Activated CD8-positive, alpha-beta T cell treated with anti-CD3 and anti-CD28 coated beads for 36 hours (primary cell): ENCODE measurements at places on chromosomes 7 and 10. TPM values are rescaled to one million over a fixed set of nuclear protein-coding genes. Genes with fewer than 3 reads are reported as not detected.

The KCNMA1 gene
- not detected for total RNA-seq

The PVRIG gene
- 30.2 TPM for total RNA-seq

The DGKB gene
- total RNA-seq, result not detected

The TRA2A gene
- 86.3 TPM for total RNA-seq

The SPDYE16 gene
- total RNA-seq, result 0.20 TPM

GRCh38 chr10:71302874-71303568, 16.0 kb upstream of the SLC29A3 start:
- no peak overlapping the region for H3K4me3 ChIP-seq
- H3K27me3 ChIP-seq, result no peaks in the 10 kb centered on the region
- no peaks in the 10 kb centered on the region for H3K36me3 ChIP-seq
- no peak overlapping the region for H3K27ac ChIP-seq
- no peaks in the 10 kb centered on the region for H3K4me1 ChIP-seq

GRCh38 chr7:150947241-150947745, 30.8 kb downstream of the KCNH2 start:
- H3K36me3 ChIP-seq, result no peaks in the 10 kb centered on the region
- H3K27me3 ChIP-seq, result peaks cover 7% of the 10 kb centered on the region
- no peak overlapping the region for H3K27ac ChIP-seq
- H3K4me3 ChIP-seq, result no peak overlapping the region
- H3K4me1 ChIP-seq, result peaks cover 9% of the 10 kb centered on the region
- DNase-seq, result no peak

GRCh38 chr7:17463511-17464085, 165.1 kb downstream of the AHR start:
- peaks cover 7% of the 10 kb centered on the region for H3K27me3 ChIP-seq
- H3K4me1 ChIP-seq, result peaks cover 7% of the 10 kb centered on the region
- no peak for DNase-seq
- no peaks in the 10 kb centered on the region for H3K36me3 ChIP-seq

- peaks cover 48% of the 10 kb centered on the region for H3K27me3 ChIP-seq
- no peak within 1 kb of the TSS for H3K27ac ChIP-seq
- DNase-seq, result peak; percentile 36
- H3K36me3 ChIP-seq, result no peaks in the 10 kb centered on the region
Measured at GRCh38 chr10:60944058-60944909, at the start of gene RHOBTB1. Gene RHOBTB1, minus strand, starts transcription at chr10:60944185. Its CDS starts 32,643 bp downstream, at chr10:60911542.

GRCh38 chr7:148930335-148930734, 46.2 kb upstream of the EZH2 start:
- H3K36me3 ChIP-seq, result peaks cover 22% of the 10 kb centered on the region
- H3K4me1 ChIP-seq, result peaks cover 38% of the 10 kb centered on the region
- H3K4me3 ChIP-seq, result no peak overlapping the region

GRCh38 chr7:86961686-86962085, 97.8 kb downstream of the ELAPOR2 start:
- no peak overlapping the region for H3K27ac ChIP-seq
- H3K4me3 ChIP-seq, result no peak overlapping the region
- peaks cover 3% of the 10 kb centered on the region for H3K36me3 ChIP-seq
- no peak for DNase-seq
- peaks cover 6% of the 10 kb centered on the region for H3K27me3 ChIP-seq

DNA sequence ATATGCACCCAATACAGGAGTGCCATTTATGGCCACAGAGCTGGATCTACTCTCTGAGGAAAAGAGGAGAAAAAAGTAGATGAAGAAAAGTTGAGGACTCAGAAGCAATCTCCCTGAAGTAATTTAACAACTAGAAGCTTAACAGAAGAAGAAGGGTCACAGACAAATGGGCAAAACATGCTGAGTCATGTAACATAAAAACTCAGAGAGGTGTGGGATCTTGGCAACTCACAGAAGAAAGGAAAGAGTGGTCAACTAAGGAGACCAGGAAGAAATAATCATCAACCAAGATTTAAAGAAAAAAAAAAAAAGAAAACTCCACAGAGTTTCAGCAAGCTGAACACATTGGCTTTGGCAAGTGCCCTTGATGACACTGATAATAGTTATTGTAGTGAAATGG, 51.8 kb upstream of the BET1 start:
- no peak for DNase-seq
- H3K4me3 ChIP-seq, result no peak overlapping the region
- no peak overlapping the region for H3K27ac ChIP-seq
- H3K36me3 ChIP-seq, result no peaks in the 10 kb centered on the region
- peaks cover 5% of the 10 kb centered on the region for H3K4me1 ChIP-seq

DNA sequence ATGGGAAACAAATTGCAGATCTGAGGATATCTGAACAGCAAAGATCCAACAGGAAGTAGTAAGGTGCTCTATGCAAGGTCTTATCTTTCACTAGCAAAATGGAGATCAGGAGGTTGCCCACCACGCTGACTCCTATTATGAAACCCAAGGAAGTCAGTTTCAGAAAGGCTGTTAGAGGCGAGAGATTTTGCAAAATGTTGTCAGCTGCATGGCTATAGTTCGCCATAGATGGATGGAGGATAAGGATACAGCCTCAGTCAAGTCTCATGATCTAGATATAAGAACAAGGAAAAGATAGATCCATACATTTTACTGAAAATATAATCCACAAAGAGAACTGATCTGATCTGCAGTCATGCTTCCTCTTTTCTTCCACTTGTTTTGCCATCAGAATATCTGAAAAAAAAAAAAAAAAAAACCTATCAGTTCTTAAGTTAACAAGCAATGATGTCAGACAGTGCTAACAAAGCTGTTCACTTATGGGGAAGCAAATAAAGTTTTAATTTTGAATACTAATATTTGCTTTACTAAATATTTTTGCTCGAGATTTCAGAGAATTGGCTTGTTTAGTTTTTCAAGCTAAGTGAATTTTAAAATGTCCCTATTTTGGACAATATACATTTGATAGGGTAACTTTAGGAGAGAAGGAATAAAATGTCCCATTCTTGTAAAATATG, 2.0 kb downstream of the GPR85 start:
- H3K27ac ChIP-seq, result no peak overlapping the region
- peaks cover 6% of the 10 kb centered on the region for H3K4me1 ChIP-seq
- no peaks in the 10 kb centered on the region for H3K36me3 ChIP-seq
- no peak for DNase-seq

- H3K36me3 ChIP-seq, result no peaks in the 10 kb centered on the region
- H3K27ac ChIP-seq, result no peak overlapping the region
- H3K4me1 ChIP-seq, result peaks cover 9% of the 10 kb centered on the region
Measured at GRCh38 chr7:16921644-16922257, 40.0 kb upstream of the AGR3 start.

DNA sequence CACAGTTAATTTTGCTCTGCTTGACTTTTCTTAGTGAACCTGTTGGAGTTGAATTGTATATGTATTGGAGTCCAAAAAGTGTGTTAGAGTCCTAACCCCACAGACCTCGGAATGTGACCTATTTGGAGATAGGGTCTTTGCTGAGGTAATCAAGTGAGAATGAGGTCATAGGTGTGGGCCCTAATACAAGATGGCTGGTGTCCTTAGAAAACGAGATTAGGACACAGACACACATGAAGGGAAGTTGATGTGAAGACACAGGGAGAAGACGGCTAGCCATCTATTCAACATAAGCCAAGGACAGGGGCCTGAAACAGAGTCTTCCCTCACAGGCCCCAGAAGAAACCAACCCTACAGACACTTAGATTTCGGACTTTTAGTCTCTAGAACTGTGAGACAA, 260.6 kb upstream of the NEBL start:
- H3K27me3 ChIP-seq, result peaks cover 3% of the 10 kb centered on the region
- H3K36me3 ChIP-seq, result no peaks in the 10 kb centered on the region
- no peak overlapping the region for H3K27ac ChIP-seq
- no peak for DNase-seq
- no peaks in the 10 kb centered on the region for H3K4me1 ChIP-seq
- H3K4me3 ChIP-seq, result no peak overlapping the region
